Right ventricle myocardium superior (tissue), 1 donor: ENCODE measurements at places on chromosomes 1 and 21.

GRCh38 chr1:168401341-168401740 is 120.7 kb downstream of the TBX19 start:
- DNase-seq, result no peak

DNA sequence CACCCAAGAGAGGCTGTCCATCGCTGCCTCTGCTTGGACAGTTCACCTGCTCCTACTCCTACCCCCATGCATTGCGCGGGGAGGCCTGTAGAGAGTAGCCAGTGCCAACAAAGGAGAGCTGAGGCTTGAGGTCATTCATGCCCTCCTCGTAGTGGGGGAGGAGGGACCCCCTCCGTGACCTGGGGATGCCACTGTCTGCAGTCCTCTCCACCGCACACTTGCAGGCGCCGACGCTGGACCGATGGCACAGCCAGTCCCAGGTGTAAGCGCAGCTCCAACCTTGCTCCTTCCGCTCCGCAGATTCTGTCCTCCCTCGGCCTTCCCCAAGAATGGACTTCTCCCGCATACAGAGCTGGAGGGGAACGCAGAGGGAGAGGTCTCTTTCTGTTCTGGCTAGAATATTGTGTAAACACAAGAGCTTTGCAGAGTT is 672 bp upstream of the PHLDA3 start:
- DNase-seq, result no peak

DNA sequence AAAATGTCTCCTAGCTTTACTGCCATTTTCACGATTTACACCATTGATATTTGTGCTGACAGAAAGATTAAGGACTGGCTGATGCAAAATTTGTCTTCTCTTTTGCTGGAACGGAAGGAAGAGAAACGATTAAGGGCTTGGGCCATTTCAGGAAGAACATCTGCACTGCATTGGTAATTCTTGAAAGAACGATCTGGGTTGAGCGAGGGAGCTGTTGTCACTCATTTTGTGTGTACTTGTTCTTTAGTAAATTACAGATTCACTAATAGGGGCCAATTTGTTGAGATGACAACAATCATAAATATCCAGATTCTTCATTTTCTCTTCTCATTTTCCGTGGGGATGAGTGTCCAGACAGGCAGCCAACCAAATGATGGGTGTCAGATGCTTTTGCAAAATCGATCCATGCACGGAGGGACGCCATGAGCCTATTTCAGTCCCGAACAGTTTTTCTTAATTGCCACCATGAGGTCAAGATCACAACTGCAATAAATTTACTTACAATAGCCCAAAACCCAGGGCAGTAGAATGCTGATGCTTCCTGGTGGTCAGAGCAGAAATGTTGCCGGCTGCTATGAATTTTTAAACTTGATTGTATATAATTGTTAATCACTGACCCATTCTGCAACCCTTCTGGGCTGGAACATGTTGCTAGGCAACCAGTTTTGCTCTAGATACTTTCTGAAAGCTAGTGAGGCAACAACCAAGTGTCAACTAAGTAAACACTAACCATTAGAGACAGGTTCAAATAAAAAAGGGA is 132.4 kb upstream of the TIAM1 start:
- no peak for DNase-seq

DNA sequence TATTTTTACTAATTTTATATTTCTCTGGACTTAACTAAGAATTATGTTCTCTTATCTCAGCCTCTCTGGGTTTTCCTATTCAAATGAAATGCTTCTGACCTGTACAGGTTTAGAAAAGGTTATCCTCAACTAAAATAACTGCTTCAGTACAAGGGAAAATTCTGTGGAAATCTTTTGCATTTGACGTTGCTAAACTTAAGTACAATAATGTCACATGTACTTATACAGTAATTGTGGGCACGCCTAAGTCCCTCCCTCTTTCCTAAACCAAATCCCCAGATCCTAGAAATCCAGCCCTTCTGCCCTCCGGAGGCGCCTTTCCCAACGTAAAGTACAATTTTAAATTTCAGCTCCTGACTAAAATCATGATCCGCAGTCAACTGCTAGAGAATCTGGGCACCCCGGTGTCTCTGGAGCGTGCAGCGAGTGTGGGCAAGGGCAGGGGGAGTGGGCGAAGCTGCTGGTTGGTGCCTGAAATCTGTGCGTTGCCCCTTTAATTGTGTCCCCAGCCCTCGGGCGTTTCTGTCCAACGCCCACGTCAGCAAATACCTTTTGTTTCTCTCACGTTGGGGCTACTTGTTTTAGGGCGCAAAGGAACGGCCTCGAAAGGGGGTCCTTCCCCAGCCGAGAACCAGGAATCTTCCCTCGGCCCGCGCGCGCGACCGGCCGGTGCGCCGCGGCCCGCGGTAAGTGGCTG is at the start of gene ZBTB8A:
TSS of gene ZBTB8A (plus strand) at position 541 of the 697 bp plus-strand sequence. CDS start 53,505 bp downstream, outside the sequence.
- DNase-seq, result peak; percentile 50

DNA sequence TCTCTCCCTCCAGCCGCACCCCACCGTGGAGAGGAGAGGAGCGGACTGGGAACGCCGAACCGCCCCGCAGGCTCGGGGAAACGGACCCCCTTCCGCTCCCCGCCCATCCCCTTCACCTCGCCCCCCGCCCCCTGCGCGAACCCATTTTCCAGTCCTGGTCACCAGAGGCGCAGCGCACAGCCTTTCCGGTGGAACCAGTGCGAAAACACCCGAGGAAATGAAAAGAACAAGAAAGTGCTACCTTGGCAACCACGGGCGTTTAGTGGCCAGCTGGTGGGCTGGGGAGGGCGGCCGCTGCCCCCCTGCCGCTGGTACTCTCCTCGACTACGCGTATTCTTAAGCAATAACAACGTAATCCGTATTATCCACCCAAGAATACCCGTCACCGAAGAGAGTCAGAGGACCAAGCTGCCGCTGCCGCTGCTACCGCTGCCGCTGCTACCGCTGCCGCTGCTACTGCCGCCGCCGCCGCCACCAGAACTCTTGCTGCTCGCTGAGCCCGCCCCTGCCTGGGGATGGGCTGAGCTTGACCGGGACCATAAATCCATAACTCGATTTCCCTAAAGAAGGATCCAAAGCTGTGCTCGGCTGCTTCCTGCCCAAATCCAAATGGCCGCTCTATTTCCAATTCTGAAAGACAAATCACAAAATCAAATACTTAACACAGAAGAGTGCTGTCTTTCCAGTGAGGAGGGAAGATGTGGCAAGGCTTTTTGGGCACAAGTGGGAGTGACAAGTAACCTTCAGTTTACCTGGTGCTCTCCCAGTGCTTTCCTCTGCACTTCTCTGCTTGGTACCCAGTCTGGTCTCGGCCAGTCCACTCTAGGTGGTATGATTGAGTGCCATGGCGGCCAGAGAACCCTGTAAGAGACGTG is 125.2 kb upstream of the DPYD start:
- DNase-seq, result peak; percentile 34

DNA sequence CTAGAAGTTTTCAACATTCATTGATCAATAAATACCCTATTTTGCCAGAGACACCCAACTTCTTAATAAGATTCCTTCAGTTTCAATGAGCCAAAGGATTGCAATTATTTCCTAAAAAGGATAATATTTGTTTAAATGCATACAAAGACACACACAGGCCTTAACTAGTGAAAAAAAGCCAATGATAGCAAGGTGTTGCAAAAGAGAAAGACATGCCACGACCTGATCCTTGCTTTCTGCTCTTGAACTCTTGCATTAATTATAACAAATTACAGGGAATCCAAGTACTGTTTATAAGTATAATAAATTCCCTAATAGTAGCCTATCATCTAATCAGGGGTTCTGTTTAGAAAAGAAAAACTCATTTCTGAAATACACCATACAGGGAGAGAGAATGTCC is 131.1 kb downstream of the PTPN14 start:
- no peak for DNase-seq

GRCh38 chr1:34578306-34578705 is 176.5 kb upstream of the GJB5 start:
- DNase-seq, result no peak

DNA sequence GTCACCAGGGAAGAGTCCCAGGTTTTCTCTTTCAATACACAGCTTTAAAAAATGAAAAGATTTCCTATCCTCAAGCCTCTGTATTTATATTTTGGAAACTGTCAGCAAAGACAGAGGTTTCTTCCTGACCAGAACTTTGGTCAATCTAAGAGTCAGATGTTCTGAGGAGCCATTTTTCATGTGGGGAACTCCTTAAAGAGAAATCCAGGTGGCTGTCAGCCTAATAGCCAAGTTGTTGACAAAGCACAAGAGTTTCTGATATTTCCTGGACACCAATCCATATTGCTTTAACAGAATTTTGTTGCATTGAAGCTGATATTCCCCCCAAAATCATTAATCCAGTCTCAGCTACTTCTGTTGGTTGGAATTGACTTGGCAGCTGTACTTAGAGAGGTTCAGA is 318.6 kb upstream of the NFIA start:
- no peak for DNase-seq

GRCh38 chr1:225318706-225319575 is 108.9 kb downstream of the LBR start:
- DNase-seq, result no peak

- DNase-seq, result no peak
Measured at GRCh38 chr1:41648230-41648629, 163.7 kb upstream of the EDN2 start.

DNA sequence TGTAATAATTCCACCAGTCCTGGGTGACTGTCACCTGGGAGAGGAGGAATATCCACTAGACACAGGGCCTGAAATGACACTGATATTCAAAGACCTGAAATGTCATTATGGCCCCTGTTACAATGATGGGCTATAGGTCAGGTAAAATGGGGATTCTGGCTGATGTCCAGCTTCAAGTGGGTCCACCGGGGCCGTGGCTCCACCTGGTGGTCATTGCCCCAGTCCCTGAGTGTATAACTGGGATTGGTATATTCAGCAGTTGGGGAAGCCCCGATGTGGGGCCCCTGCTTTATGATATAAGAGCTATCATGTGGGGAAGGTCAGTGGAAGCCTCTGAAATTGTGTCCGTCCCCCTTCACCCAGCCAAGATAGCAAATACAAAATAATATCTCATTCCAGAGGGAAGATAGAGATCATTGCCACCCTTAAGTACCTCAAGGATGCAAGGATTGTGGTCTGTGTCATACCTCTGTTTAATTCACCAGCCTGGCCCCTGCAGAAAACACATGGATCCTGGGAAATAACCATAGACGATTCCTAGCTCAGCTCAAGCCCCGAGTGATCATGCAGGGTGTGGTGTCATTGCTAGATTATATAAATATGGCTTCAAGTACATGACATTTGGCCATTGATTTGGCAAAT is 19.4 kb downstream of the PLEKHO1 start:
- peak; percentile 81 for DNase-seq

- DNase-seq, result no peak
Measured at GRCh38 chr1:90509225-90510048, 207.7 kb downstream of the BARHL2 start.

GRCh38 chr1:94324178-94324544 is 86.8 kb upstream of the ARHGAP29 start:
- DNase-seq, result no peak

DNA sequence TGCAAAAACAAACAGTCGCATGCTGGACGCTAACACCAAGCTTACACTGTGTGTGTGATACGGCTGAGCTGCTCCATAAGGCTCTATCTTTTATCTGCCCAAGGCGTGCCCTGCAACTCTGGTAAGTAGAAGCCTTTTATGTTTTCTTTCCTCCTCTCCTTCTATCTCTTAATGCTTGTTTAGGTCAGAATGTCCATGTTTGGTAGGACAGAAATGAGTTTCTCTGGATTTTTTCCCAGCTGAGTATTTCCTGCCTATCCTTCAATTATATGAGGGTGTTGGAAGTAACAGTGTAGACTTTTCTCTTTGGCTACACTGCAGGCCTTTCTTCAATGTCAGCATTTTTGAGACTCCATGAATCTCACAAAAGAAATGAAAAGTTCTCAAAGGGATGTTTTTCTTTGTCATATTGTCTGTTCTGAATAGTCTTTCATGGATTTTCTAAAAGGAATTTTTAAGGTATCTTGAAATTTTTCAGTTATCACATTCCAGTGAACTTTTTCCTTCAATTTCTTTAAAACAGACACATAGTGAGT is 124.2 kb downstream of the MACF1 start:
- DNase-seq, result no peak

GRCh38 chr1:56188855-56189254 is 390.5 kb downstream of the PLPP3 start:
- DNase-seq, result no peak
